Adrenal gland (tissue), 19 donors: ENCODE measurements at places on chromosomes 1 and 21. TPM values are rescaled to one million over a fixed set of nuclear protein-coding genes. Genes with fewer than 3 reads are reported as not detected.

- no peaks in the 10 kb centered on the region for H3K27me3 ChIP-seq
- no peak for DNase-seq
- H3K4me1 ChIP-seq = peaks cover 15% of the 10 kb centered on the region
- H3K4me3 ChIP-seq = no peak overlapping the region
- H3K27ac ChIP-seq = peak overlapping the region; percentile 84
Measured at GRCh38 chr1:38990386-38990737, 714 bp upstream of the AKIRIN1 start.

GRCh38 chr1:93820554-93821422, 58.2 kb downstream of the DNTTIP2 start:
- H3K27ac ChIP-seq = no peak overlapping the region
- H3K4me3 ChIP-seq = no peak overlapping the region
- H3K27me3 ChIP-seq = no peaks in the 10 kb centered on the region
- H3K36me3 ChIP-seq = no peaks in the 10 kb centered on the region
- DNase-seq = no peak

GRCh38 chr21:36689324-36689723, 9.6 kb upstream of the SIM2 start:
- H3K27me3 ChIP-seq = peaks cover 65% of the 10 kb centered on the region
- H3K4me1 ChIP-seq = no peaks in the 10 kb centered on the region
- no peaks in the 10 kb centered on the region for H3K36me3 ChIP-seq
- no peak for DNase-seq

THEM5 gene
- not detected for polyA plus RNA-seq

CRNN gene
- 2.1 TPM for polyA plus RNA-seq

DNA sequence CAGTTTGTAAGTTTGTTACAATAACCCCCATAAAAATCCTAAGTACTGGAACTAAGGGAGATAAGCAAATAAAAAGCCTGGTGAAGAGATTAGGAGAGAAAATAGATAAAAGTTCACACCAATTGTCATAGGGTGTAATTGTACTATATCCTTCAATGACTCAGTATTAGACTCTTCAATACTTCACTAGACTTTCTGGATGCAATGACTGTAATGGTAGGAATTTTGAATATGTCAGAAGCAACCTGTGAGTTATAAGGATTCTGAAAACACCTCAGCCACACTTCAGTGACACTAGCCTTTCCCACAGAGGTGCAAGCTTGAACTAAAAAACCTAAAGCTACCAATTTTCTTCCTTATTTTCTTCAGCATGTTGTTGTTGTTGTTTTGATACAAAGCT, 147.9 kb downstream of the PTGER3 start:
- H3K4me1 ChIP-seq = no peaks in the 10 kb centered on the region
- no peaks in the 10 kb centered on the region for H3K27me3 ChIP-seq
- no peak for DNase-seq
- no peaks in the 10 kb centered on the region for H3K36me3 ChIP-seq

GRCh38 chr1:78855258-78855657, 151.3 kb downstream of the ADGRL4 start:
- DNase-seq = no peak
- no peaks in the 10 kb centered on the region for H3K36me3 ChIP-seq
- H3K27me3 ChIP-seq = no peaks in the 10 kb centered on the region

DNA sequence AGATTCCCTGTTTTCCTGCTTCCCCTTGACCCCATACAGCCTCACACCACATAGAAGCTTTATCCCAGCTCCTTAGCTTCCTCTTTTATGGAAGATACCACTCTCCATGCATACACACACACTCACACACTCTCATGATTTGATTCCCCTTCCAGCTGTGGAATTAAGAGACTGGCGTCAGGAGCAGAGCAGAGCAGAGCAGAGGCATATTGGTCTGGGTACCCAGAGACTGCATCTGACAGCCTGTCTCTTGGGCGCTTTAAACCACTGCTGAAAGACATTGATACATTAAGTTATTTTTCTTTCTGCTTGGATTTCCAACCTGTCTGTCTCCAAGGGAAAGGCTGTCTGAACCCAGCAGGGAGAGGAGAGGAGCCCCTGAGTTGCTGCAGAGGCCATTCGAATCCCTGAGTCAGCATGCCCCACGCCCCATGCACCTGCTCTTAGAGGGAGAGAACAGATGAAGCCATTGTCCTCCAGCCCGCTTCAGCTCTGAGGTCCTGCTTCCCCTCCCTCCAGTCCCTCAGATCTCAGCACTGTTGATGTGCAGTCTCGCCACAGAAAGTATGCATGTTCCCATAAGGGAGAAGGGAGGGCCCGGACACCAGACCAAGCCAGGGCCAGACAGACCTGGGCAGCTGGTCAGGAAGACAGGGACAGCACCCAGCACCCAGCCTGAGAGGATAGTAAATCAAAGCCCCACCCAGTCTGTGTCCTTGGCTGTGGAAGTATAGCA, 66.7 kb upstream of the GJB5 start:
- no peak overlapping the region for H3K4me3 ChIP-seq
- H3K4me1 ChIP-seq = no peaks in the 10 kb centered on the region
- no peak for DNase-seq
- no peak overlapping the region for H3K27ac ChIP-seq
- H3K36me3 ChIP-seq = no peaks in the 10 kb centered on the region
- no peaks in the 10 kb centered on the region for H3K27me3 ChIP-seq
